Stimulated activated CD4-positive, alpha-beta T cell treated with anti-CD3 and anti-CD28 coated beads, Interleukin-2, amount 100 ng/mL, for 4 hours (primary cell): ENCODE measurements at places on chromosomes 5 and 9.

GRCh38 chr5:161857358-161857757 is 9.4 kb downstream of the GABRA1 start:
- no peak for DNase-seq

- no peak for DNase-seq
Measured at GRCh38 chr9:34592895-34593601, 3.5 kb upstream of the CNTFR start.

GRCh38 chr9:137302449-137303150 is 529 bp upstream of the NRARP start:
- no peak for DNase-seq

GRCh38 chr5:180166176-180166575 is 42.8 kb downstream of the RASGEF1C start:
- DNase-seq, result no peak

DNA sequence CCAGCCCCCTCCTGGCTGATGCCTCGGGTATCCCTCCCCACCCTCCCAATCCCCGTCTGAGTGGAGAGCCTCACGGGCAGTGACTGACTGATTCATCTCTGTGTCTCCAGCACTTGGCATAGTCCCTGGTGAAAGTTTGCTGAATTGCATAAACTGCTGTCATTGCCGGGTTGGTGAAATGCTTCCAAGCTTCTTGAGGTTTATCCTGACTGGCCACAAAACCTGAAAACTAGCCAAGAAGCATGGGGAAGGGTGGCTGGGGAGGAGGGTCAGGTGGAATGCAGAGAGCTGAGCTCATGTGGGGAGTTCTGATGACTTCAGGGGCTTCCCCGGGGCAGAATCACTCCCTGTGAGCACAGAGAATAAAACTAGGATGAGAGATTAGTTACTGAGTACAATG is 56.9 kb upstream of the GGTA1 start:
- DNase-seq, result no peak

DNA sequence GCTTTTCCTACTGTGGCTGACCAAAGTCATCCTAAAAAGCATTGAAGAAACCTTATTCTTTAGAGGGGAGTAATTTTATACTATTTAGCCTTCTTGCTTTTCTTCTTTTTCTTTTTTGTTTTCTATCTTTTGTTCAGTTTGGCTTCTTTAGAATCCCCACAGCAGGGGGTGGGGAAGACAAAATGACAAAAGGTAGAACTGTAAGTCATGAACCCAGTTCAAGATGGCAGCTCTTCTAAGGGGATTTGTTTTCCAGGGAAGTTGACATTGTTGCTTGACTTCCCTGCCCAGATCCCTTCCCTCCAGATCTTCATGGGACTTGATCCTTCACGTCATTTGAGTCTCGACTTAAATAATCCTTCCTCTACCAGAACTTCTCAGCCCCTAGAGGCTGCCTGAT is 692.4 kb upstream of the DMAC1 start:
- no peak for DNase-seq
